ENCODE measurements at places on chromosomes 2 and 18.

DNA sequence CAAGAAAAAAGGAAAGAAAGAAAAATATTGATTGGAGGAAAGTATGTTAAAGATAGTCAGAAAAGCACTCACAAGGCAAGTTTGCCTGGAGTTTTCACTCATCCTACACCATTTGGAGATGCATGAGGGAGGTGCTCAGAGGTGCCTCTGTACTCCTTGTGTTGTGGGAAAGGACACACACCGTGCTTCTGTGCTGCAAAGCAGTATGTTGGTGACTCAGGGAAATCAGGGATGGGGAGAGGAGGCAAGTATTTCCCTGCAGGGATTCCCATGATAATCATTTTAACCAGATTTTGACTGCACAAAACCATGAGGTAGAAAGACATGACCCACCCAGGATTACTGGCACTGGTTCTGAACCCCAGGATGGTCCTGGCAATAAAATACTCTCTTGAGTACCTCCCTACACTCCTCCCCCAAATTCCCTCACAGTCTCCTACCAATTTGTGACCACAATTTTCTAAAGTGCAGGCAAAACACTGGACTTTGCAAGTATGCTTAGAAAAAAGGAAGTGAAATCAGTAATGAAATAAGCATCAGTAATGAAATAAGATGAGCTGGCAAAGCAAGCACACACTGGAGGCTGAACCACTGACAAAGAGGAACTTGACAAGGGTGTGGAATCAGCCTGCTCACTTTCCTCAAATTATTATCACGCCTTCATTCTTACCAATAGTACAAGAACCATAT lies 155.5 kb upstream of the ACVR2A start:
- DNase-seq, result no peak

GRCh38 chr2:118475622-118476205 lies 371.7 kb downstream of the EN1 start:
- no peak for DNase-seq

DNA sequence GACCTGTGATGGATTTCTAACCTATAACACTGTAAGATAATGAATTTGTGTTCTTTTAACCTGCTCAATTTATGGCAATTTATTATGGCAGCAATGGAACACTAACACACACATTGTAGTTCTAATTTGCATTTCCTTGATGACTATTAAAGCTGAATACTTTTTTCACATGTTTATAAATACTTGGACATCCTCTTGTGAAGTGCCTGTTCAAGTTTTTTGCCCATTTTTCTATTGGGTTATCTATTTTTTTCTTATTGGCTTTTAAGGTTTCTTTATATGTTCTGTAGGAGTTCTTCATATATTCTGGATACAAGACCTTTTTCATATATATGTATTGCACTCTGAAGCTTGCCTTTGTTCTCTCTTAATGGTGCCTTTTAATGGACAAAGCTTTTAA lies 128.5 kb upstream of the PGAP1 start:
- no peak for DNase-seq

DNA sequence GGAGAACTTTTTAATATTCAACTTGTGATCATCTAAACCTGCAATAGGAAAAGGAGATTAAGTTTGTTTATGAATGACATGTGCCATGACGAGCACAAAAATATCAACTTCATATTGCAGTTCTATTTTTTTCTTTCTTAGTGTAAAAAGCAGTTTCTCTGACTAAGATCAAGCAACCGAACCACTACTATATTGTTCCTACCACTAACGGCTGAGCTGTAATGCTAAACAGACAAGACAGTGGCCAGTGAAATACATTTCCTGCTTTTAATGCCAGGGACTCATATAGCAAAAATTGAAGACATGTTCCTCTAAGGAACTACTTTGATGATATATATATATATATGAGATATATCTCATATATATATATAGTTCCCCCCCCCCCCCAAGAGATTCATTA lies 1705.6 kb upstream of the TMEFF2 start:
- DNase-seq, result no peak

- DNase-seq, result peak; percentile 47
Observed at GRCh38 chr2:37711308-37711731, 39.9 kb upstream of the CDC42EP3 start.

GRCh38 chr2:128513961-128514283 lies 195.3 kb upstream of the HS6ST1 start:
- DNase-seq, result no peak
